ENCODE measurements at places on chromosomes 3 and 15.

DNA sequence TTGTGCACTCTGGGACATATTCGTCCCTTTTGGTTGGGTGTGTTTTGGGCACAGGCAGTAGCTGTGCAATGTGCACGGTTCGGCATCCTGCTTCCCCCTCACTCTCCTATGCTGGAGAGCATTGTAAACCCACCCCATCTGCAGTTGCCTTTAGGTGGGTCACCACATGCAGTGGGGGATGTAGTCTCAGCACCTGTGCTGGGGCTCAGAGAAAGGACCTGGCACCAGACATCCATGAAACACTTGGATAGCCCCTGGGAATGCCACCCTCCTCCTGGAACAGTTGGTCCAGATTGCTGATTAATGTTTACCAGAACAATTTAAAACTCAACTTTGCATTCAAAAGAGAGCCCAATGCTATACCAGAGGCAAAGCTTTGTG, 123.9 kb upstream of the MEF2A start:
- no peak for DNase-seq

- DNase-seq = no peak
These were observed 335.0 kb downstream of the GRM7 start for GRCh38 chr3:7195934-7196333.

DNA sequence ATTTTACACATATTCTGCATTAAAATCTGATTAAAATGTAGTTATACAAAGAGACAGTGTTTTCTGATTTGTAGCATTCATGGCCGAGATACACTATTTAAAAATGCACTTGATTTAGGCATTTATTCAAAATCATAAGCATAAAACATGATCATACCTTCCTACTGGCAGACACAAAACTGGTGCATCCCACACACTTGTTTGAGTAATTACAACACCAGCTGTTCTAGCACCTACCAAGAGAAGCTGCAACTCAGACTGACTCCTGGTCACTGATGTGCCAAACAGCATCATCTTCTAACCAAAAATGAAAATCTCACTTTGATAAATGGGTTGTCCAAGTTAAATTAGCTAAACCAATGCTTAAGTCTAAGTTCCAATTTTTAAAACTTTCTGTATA, 262.7 kb upstream of the NSMCE3 start:
- no peak for DNase-seq

GRCh38 chr3:171875923-171876412, 32.8 kb downstream of the TMEM212 start:
- no peak for DNase-seq

- DNase-seq = no peak
These were observed 322.1 kb downstream of the CHST2 start for GRCh38 chr3:143441516-143442171.

DNA sequence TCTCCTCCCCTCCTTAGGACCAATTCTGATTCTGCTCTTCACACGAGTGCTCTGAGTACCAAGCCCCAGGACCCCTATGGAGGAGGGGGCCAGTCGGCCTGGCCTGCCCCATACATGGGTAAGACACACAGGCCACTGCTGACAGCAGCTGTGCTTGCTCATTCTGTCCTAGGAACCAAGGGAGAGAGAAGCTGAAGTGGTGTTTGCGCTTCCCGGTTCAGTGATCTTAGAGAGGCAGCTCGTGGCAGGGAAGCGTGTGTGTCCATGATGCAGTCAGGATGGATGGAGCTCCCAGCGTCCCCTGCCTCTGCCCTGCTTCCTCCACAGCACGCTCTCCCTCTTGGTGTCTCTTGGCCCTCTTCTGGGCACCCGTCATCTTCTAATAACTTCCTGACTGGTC, 77.6 kb downstream of the CRTC3 start:
- DNase-seq = no peak

GRCh38 chr15:95872366-95872771, 458.1 kb upstream of the NR2F2 start:
- no peak for DNase-seq

DNA sequence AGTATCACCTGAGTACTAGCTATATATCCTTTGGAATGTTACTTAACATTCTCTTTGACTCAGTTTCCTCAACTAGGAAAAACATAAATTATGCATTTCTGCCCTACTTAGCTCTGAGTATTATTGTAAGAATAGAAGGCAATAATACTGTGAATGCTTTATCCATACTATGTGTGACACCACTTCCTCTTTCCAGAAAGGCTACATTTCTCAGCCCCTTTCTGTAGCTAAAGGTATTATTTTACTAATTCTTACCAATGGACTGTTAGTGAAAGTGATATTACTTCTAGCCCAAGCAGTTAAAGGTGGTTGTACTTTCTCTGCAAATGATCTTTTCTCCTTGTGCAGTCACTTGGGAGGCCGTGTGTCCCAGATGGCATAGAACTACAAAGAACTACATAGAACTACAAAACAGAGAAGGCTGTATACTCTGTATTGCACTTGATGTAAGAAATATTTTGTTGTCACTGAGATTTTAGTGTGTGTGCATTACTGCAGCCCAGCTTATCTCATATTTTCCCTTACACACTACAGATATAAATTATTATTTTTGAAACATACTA, 35.1 kb downstream of the MYH15 start:
- DNase-seq = no peak

- DNase-seq = no peak
These were observed 38.5 kb upstream of the LIPC start for GRCh38 chr15:58393241-58393662.

GRCh38 chr3:50010959-50011358, 71.0 kb downstream of the RBM6 start:
- no peak for DNase-seq

DNA sequence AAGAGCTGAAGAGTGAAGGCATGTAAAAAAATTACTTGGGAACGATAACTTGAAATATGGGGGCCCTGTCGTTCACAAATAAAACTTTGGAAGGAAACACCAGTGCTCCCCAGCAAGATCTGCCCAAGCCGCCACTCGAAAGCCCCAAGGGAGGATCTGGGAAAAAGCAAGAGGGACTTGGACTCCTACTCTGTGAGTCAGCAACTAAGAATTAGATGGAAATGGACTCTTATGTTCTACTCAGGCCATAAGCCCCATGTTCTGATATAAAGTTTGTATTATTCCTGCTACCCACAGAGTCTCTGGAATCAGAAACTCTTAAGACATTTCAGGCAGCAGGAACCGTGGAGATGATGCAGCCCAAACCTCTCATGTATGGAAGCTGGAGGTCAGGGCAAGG, 75.7 kb downstream of the ITGB5 start:
- no peak for DNase-seq

GRCh38 chr3:99509224-99509623, 129.2 kb upstream of the COL8A1 start:
- no peak for DNase-seq

- no peak for DNase-seq
These were observed 22.8 kb downstream of the ATP2C1 start for GRCh38 chr3:130916507-130917167.

DNA sequence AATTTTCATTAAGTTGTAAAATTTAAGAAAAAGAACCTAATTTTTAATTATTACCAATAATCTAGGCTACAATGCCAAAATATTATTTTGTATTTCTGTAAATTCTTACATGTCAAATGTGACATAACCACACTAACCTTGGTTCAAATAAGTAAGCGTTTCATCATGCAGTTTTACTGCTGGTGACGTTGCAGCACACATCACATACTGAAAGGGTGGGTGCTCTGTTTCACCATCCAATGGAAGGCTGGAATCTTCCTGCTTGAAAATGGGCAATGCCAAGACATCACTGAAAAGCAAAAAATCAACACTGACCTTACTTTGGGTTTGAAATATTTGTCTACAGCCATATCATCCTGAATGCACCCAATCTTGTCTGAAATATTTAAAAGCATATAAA, 14.8 kb downstream of the UBP1 start:
- DNase-seq = no peak

DNA sequence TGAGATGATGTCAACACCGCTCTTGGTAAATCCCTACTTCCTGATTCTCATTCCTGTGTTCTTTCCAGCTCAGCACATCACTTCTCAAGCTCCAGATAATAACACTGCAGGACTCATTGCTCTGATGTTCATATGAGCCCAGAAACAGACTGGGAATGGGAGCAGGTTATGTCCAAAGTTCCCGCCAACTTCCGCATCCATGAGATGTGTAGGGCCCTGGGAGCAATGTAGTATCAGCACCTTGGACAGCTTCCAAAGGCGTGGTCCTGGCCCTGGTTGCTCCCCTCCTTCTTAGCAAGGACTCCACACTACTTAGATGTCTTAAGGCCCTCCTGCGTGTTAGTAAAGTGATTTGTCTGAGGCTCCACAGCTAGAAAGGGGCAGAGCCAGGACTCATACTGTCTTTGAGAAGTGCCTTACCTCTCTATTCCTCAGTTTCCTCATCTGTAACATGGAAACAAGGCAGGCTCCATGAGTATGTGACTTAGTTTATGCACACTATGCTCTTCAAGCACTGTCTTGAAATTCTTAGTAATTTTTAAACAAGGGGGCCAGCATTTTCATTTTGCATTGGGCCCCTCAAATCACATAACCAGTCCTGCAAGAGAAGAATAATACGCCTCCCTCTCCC, 27.9 kb upstream of the SLC6A1 start:
- no peak for DNase-seq

- peak; percentile 4 for DNase-seq
These were observed 172.6 kb upstream of the UMPS start for GRCh38 chr3:124557433-124558232.

- DNase-seq = no peak
These were observed 46.1 kb downstream of the ABHD5 start for GRCh38 chr3:43736558-43737440.

GRCh38 chr3:125462722-125463299, 57.2 kb downstream of the SNX4 start:
- DNase-seq = no peak

DNA sequence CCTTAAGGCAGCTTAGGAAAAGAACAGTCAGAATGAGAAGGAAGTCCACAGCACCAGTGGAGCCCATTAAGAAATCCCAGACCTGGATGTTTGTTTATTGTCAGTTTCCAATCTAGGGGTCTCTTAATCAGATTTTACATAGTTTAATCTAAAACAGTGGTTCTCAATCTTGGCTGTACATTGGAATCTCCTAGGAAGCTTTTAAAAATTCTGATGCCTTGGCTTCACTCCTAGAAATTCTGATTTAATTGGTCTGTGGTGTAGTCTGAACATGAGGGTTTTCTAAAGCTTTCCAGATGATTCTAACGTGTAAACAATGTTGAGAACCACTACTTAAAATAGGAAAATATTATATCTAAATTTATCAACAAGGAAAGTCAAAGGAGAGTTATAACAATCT, 56.6 kb upstream of the SPRED1 start:
- no peak for DNase-seq

GRCh38 chr3:98232489-98232888, 31.6 kb upstream of the OR5H6 start:
- no peak for DNase-seq

GRCh38 chr3:177554895-177555759, 357.8 kb upstream of the TBL1XR1 start:
- DNase-seq = peak; percentile 28

- no peak for DNase-seq
These were observed 7.2 kb downstream of the RPL22L1 start for GRCh38 chr3:170862618-170863374.

DNA sequence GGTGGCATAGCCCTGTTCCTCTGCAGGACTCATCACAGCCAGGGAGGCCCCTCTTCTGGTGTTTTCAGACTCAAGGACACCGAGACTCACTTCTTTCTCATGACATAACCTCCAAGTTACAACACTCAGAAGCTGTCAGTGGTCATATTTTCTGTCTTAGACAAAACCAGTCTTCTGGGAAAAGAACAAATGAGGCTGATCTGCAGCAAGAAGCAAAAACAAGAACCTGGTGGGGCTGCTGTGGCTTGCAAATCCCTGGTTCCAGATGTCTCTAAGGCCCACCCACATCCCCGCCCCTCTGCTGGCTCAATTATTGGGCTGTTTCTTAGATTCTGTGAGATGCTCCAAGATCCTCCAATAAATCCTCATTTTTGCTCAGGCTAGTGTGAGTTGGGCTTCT, 16.6 kb upstream of the LOXL1 start:
- no peak for DNase-seq

DNA sequence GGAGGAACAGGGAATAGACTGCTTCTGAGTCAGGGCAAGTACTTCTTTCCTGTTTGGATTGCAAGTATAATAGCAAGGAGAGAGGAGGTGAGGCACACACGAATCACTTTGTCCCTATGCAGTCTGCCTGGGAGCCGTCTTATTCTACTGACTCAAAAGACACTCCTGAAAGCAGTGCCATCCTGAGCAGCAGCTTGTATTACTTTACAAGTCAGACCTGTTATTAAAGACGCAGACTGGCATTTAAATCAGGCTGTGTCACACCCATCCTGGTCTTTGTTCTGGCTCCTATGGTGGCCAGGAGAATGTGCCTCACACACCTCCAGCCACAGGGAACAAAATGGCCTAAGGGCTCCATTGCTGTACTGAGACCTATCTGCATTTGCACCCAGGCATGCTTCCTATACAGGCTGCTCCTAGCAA, 17.9 kb upstream of the SQOR start:
- DNase-seq = no peak

GRCh38 chr3:55678546-55679216, 191.6 kb upstream of the WNT5A start:
- no peak for DNase-seq

GRCh38 chr3:36678216-36679013, 85.9 kb downstream of the DCLK3 start:
- no peak for DNase-seq

GRCh38 chr3:157508461-157508860, 5.2 kb upstream of the VEPH1 start:
- DNase-seq = no peak

DNA sequence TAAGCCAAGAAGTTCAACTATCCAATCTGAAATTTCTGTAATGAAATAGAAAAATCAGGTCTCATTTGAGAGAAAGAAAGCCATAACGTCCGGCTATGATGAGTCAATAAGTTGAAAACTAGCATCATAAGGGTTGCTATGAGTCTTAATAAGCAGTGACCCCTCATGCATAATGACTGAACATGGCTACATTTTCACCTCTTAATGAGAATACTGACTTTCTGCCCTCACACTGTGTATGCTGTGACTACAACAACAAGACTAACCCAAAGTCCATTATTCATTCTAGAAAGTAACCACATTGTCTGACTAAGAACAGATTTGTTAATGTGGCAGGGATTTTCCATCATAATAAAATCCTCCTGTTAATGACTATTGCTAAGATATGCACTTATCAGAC, 884.0 kb upstream of the CADM2 start:
- no peak for DNase-seq

DNA sequence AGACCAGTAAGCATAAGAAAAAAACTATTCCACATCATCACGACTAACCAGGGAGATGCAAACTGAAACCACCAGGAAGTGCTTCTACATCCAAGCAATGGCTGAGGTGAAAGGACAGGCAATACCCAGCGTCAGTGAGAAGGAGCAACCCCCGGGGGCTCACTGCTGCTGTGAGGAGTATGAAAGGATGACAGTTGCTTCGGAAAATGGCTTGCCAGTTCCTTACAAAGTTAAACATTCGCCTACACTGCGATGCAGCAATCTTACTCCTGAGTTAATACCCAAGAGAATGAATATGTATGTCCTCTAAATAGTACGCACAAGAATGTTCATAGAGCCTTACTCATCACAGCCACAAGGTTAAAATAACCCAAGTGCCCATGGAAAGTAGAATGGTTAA, 13.3 kb upstream of the PLXNA1 start:
- no peak for DNase-seq

GRCh38 chr3:60399292-60399691, 852.0 kb downstream of the FHIT start:
- no peak for DNase-seq

- no peak for DNase-seq
These were observed 23.6 kb upstream of the TASOR start for GRCh38 chr3:56706629-56707028.

- no peak for DNase-seq
These were observed 241.9 kb downstream of the XXYLT1 start for GRCh38 chr3:195028877-195029606.
